Fibroblast of lung (primary cell): ENCODE measurements at places on chromosomes 1 and 21.

- no peak for DNase-seq
These were observed 7.2 kb downstream of the PGLYRP4 start for GRCh38 chr1:153341431-153341934.

DNA sequence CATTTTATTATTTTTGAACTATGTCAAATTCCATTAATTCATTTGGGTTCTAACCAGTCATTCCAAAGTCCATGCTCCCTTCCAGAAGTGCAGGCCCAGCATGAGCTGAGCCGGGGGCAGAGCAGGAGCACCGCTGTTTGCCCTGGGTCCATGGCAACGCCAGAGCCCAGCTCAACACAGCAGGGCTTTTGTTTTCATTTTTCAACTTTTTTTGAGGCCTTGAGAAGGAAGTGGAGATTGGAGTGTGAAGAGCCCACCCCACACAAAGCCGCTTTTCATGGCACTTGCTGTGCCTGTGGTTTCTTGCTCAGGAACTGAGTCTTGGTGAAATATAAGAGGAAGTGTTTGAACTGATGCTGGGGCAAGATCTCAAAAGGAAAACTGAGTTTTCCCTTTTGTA lies 13.2 kb upstream of the PRMT2 start:
- DNase-seq, result no peak

- DNase-seq, result no peak
These were observed 8.8 kb downstream of the SEC16B start for GRCh38 chr1:177960939-177961622.

DNA sequence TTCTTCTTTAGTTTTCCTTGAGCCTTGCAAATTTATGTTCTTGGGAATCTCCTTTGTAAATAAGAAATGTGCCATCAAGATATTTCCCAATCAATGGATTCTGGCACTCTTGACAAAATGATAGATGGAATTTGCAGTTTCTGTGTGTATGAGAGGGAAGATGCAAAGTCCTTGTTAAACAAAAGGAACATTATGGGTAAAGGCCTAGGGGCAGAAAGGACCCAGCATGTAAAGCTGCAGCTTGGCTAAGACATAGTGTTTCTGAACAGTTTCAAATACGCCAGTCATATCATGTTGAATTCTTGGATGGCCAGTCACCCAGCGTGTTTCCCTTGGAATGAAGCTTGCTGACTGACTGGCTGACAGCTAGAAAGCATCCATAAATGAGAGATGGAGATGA lies 210.8 kb downstream of the NFIA start:
- no peak for DNase-seq

GRCh38 chr1:24074817-24075589 lies 36.9 kb downstream of the MYOM3 start:
- DNase-seq, result no peak

DNA sequence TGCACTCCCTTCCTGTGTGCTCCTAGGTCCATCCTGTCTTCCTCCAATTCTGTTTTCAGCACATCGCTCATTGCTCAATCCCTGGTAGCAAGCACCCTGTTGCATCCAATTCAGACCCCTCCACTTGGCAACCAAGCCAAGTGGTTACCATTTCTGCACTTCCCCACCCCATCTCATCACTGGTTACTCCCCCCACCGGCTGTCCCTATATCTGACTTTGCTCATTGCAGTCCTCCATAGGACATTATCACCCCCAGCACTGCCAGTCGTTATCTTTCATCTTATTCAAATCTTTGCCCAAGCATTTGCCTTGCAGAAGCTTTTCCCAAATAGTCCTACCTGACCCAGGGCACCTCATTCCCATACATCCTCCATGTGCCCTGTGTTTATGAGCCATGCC lies 2.1 kb upstream of the TMEM9 start:
- no peak for DNase-seq

GRCh38 chr1:172824209-172824608 lies 165.3 kb downstream of the FASLG start:
- DNase-seq, result peak; percentile 63

DNA sequence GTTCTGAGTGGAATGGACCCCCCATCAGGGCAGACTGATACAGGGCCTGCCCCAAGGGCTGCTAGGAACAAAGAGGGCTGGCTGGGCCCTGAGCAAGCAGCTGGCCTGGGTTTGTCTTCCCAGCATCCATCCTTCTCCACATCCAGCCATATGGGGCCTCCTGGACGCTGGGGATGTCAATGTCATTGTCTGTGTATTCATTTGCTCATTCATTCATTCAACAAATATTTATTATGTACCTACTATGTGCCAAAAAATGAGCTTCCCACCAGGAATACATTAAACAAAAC lies 15.6 kb upstream of the ECE1 start:
- no peak for DNase-seq

- no peak for DNase-seq
These were observed 471 bp upstream of the ADPRS start for GRCh38 chr1:36088265-36088576.

- no peak for DNase-seq
These were observed 30.8 kb downstream of the LTN1 start for GRCh38 chr21:28961927-28962326.

DNA sequence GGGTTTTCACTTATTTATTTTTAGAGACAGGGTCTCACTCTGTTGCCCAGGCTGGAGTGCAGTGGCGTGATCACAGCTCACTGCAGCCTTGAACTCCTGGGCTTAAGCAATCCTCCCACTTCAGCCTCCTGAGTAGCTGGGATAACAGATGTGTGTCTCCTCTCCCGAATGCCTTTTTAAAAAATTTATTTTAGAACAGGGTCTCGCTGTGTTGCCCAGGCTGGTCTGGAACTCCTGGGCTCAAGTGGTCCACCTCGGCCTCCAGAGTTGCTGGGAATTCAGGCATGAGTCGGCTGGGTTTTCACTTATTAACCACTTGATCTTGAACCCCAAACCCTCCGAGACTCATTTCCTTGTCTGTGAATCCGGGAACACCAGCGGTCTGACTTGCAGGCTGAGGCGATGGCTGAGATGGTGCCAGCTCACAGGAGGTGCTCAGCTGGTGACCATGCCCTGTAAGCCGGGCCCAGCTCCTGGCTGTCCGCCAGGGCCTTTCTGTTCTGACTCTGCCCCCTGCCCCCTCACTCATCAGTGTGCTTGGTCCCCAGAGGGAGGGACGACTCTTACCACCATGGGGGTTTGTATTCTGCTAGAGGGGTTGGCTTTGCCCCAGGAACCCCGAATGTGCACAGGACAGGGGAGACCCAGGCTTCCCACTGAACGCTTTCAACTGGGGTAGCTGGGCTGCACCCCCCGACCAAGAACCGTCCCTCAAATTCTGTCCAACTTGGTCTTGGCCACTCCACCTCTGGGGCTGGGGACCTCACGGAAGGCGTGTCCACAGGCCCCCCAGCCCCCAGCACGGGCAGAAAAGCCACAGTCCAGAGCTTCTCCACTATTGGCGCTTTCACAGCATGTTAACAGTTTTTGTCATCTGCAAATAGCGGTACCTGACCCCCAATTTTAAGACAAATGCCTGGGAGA lies 22.5 kb downstream of the MMEL1 start:
- DNase-seq, result no peak

DNA sequence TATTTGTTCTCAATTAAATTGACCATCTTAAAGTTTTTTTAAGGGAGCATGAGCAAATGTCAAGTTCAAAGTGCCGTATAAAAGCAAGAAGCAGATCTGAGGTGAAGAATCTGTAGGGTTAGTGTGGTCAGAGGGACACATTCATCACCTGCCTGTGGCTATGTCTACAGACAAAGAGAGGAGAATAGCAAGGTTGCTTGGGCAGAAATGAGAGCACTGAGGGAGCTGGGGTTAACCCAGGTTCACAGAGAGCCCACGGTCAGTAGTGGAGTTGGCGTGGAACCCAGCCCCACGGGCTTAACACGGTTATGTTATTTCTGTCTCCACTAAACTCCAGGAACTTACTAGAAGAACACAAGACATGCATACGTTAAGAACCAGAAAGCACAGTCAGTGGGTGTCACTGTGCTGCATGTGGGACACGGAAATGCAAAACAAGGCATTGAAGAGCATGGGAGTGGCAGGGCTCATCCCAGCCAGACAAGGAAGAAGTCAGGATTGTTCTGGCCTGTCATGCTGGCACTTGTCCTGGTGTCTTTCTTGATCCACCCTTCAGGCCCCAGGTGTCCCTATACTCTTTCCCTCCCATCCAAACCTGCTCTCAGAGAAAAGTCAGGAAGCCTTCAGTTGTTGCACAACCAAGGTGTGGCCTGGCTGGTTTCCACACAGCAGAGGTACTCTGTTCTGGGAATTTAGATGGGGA lies 95.5 kb upstream of the IVNS1ABP start:
- no peak for DNase-seq

DNA sequence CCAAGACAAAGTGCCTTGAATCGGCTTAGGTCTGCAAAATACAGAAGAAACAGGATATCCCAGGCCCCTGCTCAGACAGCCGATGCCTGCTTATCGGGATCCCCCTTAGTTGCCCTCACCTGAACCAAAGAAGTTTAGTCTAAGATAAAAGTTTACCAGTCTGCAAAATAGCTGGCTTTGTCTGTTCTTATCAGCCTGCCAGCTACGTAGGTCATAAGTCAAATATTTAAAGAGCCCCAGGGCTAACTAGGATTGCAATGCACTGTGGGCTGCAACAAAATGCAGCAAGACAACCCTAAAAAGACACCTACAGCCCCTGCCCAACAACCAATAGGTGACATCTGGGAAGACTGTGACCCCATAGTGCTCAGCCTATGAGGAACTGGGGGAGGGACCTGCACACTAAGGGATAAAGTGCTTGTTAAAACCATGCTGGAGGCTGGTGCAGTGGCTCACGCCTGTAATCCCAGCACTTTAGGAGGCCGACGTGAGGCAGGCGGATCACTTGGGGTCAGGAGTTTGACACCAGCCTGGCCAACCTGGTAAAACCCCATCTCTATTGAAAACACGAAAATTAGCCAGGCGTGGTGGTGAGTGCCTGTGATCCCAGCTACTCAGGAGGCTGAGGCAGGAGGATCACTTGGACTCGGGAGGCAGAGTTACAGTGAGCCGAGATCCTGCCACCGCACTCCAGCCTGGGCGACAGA lies 27.4 kb downstream of the LRRC3 start:
- no peak for DNase-seq
